ENCODE measurements at places on chromosomes 2 and 18.
A peak's percentile ranks its signal among the peaks of the same experiment; 100 is the strongest.

DNA sequence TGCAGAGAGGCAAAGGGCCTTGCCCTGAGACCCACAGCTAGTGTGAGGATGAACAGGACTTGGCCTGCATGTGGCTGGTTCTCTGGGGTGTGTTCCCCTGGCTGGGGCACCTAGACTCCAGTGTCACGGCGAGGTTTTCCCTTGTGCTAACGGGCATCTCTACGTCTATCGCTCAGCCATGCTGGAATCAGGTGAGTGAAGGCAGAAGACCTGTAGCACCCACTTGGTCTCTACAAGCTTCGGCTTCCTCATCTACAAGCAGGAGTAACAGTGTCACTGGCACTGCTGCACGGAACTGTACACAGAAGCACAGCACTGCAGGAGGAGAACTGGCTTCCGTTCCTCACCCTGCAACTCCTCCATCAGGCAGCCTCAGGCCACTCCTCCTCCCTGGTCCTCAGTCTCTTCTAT, 30.6 kb downstream of the HS1BP3 start:
- no peak for DNase-seq

- DNase-seq, result peak; percentile 18
These were observed 63.9 kb upstream of the CCDC195 start for GRCh38 chr2:224780106-224780505.

DNA sequence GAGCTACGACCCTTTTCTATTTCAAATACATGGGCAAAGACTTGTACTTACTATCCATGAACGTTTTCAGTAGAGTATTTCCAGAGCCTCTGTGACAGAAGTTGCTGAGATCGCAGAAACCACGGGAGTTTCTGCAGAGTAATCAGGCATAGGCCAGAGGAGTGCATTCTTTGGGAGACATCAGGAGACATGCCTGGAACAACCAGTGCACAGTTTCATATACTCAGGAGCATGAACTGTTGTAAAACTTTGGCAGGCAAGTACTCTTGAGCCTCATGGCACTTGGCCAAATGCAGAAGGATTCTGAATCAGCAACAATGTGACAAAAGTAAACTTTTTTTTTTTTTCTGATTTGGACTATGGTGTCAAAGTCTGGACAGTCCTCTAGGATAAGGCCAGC, 307.1 kb downstream of the GRB14 start:
- DNase-seq, result peak; percentile 23

GRCh38 chr18:75472906-75473305, 45.4 kb upstream of the SMIM21 start:
- no peak for DNase-seq

- no peak for DNase-seq
These were observed 1.2 kb upstream of the ARID5A start for GRCh38 chr2:96535331-96535730.

DNA sequence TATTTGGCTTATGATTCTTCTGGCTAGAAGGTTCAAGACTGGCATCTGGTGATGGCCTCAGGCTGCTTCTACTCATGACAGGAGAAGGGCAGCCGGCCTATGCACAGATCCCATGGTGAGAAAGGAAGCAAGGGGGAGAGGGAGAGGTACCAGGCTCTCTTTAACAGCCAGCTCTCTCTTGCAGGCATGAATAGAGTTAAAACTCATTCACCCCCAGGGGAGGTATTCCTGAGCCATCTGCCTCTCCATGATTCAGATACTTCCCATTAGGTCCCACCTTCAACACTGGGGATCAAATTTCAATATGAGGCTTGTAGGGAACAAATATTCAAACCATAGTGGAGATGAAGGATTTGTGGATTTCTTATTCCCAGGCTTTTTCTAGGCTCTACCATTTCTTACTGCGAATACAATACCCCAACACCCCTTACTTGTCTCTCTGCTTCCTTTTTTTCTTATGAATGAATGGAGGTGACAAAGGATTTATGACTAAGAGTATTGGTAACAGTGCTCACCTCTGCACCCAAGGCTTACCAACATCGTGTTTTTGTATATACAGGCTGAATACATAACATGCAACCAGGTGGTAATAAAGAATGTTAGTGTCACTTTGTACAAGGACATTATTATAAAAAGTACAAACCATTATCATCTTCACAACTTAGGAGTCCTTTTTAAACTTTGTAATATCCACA, 454.6 kb upstream of the TRIB2 start:
- no peak for DNase-seq

GRCh38 chr2:112793449-112793978, 9.2 kb upstream of the IL1A start:
- DNase-seq, result peak; percentile 46

DNA sequence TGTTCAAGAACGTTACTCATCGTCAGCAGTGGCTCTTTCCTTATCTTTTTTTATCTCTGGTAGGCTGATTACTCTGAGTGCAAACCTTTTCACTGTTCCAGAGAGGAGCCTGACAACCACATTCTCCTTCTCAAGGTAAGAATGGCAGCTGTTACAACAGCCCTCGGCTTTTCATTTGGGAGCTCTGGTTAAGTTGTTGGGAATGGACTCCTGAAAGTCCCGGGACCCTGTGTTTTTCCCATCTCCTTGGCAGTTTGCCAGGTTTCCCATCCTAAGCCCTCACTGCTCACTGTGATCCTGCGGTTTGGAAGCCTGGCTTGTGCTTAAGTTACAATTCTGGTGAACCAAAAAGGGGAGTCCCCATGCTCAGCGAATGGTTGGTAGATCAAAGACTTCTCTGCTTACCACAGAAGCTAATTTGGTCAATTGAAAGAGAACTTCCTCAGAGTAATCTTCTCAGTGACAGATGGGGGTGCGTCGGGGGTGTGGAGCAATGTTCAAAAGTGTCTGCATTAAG, 122.3 kb downstream of the LYPD6B start:
- DNase-seq, result no peak

GRCh38 chr2:240670402-240670801, 12.3 kb downstream of the AQP12B start:
- no peak for DNase-seq
